Caki2 (cell line): ENCODE measurements at places on chromosomes 16 and 17.

GRCh38 chr17:52383493-52384100 is 225.1 kb upstream of the CA10 start:
- peak; percentile 64 for DNase-seq

DNA sequence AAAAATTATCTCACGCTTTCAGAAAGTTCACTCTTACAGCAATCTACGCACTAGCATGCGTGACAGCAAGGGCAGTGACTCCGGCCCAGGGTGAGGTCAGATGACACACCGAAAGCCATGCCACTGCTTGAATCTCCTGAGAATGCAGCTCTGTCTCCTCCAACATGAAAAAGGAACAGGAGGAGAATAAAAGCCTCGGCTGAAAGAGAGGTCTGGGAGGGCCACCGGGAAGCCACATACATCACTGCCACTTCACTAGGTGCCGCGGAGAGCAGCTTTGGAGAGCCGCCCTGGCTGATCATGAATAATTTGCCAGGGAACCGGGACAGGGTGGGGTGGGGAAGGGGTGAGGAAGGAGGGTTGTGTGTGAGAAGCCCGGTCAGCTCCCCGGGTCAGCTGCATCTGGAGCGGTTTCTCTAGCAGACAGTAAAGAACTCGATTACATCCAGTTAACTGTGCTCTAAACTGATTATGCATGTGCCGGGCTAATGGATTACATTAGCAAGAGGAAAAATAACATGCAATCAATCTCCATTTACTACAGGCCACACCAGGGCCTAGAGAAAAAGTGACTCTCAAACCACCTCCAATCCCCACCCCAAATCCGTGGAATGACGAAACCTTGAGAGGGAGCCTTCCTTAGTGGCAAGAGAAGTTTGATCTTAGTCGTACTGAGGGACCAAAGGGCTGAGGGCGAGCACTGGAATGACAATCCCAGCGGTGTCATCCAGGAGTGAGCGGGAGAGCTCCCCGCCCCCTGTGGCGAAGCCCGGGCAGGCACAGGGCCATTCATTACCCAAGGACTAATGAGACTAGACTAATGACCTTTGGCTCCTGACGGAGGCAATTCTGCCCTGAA is 100.3 kb downstream of the ZFHX3 start:
- DNase-seq, result no peak

- DNase-seq, result no peak
Measured at GRCh38 chr17:70493277-70493874, 324.0 kb downstream of the KCNJ2 start.

DNA sequence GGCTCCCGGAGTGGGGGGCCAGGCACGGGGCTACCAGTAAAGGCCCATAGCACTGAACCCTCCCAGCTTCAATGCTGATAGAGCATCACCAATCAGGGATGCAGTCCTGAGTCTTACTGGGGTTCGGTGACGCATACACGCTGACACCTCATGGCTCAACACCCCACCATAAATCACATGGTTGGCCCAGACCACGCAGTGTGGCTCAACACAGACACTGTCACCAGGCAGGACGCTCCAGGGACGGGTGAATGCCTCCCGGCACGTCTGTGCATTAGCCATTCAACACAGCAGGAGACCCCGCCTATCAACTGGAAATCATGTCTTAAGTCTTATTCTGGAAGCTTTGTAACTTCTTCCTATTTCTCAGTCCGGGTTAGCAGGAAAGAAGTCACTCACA is 35.0 kb downstream of the NECAB2 start:
- DNase-seq, result no peak

GRCh38 chr16:17252064-17252463 is 218.7 kb downstream of the XYLT1 start:
- DNase-seq, result no peak

DNA sequence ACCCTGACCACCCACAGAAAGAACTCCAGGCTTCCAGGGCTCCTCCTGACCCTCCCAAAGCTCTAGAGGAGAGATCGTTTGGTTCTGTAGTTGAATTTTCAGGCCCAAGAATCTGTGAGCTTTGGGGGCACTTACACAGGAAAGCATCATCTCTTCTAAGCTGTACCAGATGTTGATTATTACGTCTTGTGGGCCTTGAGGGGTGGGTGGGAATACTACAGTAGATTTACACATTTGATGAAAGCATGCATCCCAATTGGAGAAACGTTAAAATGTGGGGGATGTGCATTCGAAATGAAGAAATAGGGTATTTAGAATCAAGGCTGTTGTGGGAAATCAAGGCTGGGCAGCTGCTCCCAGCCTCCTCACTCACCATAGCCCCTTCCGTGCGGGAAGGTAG is 61.9 kb downstream of the MGAT5B start:
- no peak for DNase-seq

DNA sequence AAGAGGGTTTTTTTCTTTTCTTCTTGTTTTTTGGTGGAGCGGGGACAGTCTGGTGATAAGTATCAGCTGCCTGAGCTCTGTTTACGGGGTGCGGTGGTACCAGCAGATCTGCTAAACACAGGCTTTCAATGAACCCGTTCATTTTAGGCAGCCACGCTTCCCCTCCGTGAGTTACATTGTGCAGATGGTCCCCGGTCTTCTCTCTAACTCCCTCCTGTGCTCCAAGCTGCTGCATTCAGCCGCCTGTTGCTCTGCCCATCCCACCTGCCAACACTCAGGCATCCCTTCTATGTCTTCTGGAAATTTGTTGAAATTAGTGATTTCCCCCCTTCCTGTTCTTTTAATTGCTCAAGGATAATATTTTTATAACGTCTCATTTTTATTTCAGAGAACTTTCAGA is 82.1 kb upstream of the ELAC2 start:
- DNase-seq, result no peak

DNA sequence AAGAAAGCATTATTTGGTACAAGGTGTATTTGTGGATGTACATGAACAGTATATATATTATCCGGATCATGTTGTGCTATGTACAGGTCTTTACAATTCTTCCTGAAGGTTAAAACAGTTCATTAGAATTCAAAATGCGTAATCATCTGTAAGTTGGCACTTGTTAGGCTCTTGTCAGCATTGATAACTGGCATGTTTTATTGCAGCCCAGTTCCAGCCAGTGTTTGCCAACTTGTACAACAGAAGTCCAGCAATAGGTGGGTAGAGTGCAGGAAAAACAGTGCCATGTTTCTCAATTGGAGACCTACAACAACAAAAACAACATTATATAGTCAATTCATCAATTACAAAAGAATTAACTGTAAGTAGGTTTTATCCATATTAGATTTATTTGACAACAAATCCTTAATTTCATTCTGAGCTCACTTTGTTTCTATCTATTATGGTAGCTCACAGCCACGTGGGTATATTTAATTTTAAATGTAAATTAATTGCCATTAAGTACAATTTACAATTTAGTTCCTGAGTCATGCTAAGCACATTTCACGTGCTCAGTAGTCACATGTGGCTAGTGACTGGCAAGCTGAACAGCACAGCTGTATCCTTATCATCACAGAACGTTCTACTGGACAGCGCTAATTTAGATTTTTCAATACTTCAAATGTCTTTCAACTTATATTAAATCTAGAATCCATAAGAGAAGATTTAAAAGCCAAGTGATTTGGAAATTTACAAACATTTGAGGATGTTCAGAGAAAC is 8.6 kb upstream of the ANKFY1 start:
- no peak for DNase-seq

DNA sequence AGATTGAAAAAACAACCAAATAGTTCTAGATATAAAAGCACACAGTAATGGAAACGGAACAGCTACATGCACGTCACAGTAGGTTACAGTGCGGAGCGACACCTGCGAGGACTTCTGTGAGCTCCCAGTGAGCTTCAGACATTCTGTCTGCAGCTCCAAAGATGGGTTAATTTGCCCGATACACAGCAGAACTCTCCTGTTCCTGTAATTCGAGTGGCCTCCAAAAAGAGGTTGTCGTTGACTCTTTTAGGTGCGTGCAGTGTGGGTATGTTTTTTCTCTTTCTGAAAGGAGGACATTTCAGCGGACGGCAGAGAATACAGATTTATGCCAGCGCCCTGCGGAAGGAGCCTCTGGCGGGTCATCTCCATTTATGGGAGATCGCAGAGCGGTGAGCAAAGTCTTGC is 2.9 kb downstream of the OR1F1 start:
- DNase-seq, result peak; percentile 18

DNA sequence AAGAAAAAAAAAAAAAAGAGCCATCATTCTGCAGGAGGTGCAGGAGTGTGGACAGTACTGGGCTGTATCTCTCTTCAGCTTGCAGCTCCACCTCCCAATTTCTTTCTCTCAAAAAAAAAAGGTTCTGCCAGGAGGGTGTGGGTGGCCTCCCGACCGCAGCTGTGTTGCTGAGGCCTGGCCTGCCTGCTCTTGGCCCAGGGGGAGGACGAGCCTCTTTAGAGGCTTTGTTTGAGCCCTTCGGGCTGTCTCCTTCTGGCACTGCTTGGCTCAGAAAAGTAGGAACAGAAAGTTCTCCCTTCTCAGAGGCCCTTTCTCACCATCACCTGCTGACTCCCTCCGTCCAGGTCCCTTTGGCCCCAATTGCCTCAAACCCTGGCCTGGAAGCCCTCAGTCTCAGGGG is 22.2 kb upstream of the C17orf107 start:
- no peak for DNase-seq

DNA sequence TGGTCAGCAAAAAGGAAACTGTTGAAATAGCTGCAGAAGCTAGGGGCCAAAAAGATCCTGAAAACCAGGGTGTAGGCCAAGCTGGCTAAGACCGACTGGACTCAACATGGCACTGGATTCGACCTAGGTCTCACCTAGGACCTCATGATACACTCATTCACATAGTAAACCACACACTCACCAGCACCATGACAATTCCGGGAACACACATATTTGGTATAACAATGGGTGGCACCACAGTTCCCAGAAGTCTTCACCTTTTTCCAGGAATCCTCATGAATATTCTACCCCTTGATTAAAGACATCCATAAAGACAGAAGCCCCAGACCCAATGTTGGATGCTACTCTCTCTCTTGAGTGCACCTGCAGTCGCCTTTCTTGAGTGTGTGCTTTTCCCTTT is 460.1 kb downstream of the TMEM114 start:
- DNase-seq, result no peak

- no peak for DNase-seq
Measured at GRCh38 chr17:72125226-72125651, 4.4 kb downstream of the SOX9 start.

GRCh38 chr16:78310196-78310595 is 210.7 kb downstream of the WWOX start:
- no peak for DNase-seq

- DNase-seq, result no peak
Measured at GRCh38 chr17:18925187-18925586, 26.8 kb upstream of the SLC5A10 start.

- no peak for DNase-seq
Measured at GRCh38 chr16:56977216-56977615, 12.1 kb upstream of the NLRC5 start.

DNA sequence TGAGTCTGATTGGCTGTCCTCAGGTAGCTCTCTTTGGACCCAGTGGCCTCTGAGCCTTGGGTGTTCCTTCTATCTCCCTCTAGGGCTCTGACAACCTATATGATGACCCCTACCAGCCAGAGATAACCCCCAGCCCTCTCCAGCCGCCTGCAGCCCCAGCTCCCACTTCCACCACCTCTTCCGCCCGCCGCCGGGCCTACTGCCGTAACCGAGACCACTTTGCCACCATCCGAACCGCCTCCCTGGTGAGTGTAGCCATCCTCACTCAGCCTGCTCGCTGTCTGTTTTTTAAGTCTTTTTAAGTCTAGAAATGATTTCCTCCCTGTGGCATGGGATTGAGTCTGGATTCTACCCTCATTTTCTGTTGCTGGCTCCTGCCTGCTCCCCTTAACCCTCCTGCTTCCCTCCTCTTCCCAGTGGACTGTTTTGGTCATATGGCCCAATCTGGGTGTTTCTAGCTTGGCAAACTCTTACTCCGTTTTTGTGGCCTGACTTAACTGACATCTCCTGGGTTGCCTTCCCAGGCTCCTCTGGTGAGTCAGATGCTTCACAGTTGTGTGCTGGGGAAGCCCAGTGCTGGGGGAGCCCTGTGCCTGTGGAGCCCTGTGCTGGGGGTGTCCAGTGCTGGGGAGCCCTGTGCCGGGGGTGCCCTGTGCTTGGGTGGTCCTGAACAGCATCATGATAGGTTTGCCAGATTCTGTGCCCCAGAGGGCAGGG is 9.9 kb downstream of the TAOK2 start:
- DNase-seq, result no peak

DNA sequence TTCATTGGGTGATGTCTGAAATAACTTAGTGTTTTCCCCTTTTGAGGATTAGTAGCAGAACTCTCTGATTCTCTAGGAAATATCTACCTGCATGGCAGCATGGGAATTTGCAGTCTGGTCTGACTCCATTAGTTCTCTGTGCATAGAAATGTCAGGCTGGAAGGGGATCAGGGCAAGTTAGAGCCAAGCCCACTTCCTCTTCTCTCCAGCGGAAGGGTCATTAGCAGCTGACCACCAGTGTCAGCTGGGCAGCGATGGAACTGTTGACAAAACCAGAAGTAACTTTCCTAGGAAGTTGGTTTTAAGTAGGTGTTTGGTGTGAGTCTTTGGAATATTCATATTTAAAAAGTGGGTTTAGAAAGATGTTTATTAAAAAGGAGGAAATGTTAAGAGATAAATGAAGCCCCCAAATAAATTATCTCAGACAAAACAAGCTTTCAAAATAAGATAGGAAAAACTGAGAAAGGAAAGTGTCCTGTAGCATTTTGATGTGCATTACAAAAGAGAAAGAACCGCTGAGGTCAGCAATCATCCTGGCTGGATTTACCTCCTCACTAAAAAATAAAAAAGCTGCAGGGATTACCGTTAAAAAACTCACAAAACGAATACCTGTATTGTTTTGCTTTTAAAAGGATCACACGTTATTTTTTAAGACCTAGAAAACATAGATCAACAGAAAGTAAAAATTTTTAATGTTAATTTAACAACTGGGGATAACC is 32.4 kb upstream of the MMD start:
- DNase-seq, result no peak

GRCh38 chr17:76585033-76585648 is 519 bp downstream of the ST6GALNAC2 start:
- DNase-seq, result no peak

- no peak for DNase-seq
Measured at GRCh38 chr17:28796062-28796461, 46.5 kb downstream of the FAM222B start.

GRCh38 chr17:60678118-60678444 is 430 bp downstream of the BCAS3 start:
- no peak for DNase-seq

- no peak for DNase-seq
Measured at GRCh38 chr17:77478899-77479298, 338.1 kb downstream of the SEC14L1 start.

DNA sequence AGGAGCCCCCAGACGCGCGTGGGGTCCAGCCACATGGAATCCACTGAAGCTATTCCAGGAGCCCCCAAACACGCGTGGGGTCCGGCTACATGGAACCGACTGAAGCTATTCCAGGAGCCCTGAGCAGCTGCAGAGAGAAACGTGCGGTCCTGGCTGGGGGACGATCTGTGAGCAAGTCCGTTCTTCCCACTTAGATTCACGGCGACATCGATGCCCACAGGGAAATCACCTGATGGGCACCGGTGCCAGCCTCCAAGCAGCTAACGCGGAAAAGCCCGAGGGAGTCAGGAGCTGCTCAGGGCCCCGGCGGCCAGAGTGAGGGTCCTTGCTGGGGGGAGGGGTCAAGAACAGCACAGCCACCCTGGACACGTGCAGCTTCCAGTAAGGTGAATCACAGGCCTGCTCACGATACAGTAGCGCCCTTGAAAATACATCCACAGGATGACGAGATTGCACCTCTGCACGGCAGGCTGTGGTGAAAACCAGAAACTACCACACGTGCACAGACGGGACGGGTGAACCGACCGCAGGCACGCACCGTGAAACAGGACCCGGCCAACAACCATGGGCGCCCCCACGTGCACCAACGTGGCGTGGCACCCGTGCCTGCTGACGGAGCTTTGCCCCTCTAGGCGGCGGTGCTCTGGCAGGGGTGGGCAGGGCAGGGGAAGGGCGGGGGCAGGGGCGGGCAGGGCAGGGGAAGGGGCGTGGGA is 77.7 kb upstream of the GNG13 start:
- no peak for DNase-seq
